Activated CD8-positive, alpha-beta memory T cell treated with anti-CD3 and anti-CD28 coated beads for 4 hours (primary cell): ENCODE measurements at places on chromosomes 5 and 9.

GRCh38 chr9:98231770-98232478, 23.5 kb downstream of the TBC1D2 start:
- DNase-seq = no peak

GRCh38 chr9:75001719-75002421, 26.2 kb downstream of the CARNMT1 start:
- DNase-seq = no peak

DNA sequence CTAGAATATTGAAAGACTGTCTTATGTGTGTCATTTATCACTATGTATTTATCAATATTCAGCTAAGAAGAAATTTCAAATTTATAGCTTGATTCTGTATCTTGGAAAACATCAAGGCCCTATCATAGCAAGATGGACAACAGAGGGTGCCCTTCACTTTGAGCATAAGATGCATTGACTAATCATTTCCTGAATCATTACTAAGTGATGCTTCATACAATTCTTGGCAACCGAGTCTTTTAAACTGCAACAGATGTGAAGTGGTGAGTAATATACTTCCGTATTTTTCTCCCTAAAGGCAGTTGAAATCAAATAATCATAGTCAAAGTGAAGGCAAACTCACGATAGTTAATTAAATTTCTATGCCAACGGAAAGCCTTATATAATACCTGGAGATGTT, 318.6 kb upstream of the RGMB start:
- no peak for DNase-seq

GRCh38 chr5:68367287-68367686, 151.7 kb downstream of the PIK3R1 start:
- DNase-seq = no peak

DNA sequence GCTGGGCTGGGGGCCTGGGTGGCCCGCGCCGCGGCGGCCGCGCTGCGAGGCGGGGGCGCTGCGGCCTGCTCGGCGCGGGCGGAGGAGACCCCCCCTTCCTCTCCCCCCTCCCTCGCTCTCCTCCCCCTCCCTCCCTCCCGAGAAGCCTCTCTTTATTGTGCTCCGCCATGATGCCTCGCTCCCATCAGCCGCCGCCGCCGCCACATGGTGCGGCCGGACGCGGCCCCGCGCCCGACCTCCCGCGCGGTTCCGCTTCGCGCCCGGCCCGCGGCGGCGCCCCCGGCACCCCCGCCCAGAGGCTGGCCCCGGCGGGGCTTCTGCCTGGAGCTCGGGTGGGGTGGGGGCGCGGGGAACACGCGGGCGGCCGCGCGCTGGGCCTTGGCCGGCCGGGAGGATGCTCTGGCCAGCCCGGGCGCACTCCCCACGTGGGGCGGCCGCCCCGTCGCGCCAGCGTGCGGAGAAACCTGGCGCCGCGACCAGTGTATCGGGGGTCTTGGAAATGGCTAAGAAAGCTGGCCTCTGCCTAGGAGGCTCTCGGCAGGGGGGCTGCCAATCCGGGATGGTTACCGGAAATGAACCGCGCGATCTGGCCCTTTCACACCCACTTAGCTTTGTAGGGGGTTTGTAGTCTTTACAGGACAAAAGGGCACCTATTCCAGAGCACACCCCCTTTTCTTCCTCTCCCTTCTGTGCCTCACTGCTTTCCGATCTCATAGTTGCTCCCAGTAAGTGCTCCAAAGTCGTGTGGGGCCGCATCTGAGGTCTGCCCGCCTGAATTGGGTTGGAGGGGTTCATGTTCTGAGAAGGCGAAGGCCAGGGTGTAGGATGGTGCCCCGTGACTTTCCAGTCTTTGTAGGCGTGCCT, 1.0 kb downstream of the SET start:
- DNase-seq = peak; percentile 27

- DNase-seq = no peak
Observed at GRCh38 chr9:75447281-75447680, 359.0 kb downstream of the OSTF1 start.

DNA sequence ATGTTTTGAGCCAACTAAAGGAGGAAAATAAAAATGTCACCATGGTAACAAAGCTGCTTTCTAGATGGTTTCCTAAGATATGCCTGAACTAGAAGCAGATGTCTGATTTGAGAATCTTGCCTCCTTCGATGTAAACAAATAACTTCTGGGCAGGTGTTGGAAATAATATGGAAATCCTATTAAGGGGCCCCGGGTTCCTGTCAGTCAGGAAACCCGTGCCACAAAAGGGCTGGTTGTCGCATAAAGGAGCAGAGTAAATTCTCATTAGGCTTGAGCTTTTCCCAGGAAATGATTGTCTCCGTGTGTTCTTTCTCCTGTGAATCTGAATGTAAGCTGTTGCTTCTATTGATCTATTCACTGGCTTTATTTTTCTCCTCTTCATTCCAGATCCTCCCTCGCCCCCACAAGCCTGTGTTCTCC, 90.8 kb downstream of the TLE4 start:
- no peak for DNase-seq

DNA sequence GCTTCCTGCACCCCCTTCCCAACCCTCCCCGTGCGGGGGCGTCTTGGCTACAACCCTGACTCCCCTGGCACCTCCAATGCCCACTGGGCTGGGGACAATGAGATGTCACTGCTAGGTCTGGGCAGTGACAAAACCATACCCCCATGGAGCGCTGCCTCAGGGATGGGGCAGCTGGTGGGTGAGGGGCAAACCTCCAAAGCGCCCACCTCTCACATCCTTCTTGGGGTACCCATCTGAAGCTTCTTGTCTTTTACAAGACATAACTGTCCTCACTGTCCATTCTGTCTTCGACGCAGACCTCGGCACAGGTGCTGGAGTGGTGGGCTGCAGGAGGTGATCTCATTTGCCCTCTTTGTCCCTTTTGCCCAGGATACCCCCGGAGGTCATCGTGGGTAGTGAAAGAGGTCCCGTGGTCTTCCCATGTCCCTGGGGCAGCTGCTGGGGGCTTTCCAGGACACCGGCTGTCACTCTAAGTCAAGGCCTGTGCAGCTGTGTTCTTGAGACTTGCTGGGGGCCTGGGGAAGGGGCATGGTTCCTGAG, 27.8 kb upstream of the CSF1R start:
- no peak for DNase-seq

GRCh38 chr5:144944936-144945335, 774.3 kb downstream of the KCTD16 start:
- no peak for DNase-seq

- no peak for DNase-seq
Observed at GRCh38 chr5:116518423-116518822, 56.2 kb downstream of the SEMA6A start.

- DNase-seq = no peak
Observed at GRCh38 chr5:127959152-127959764, 124.3 kb upstream of the SLC12A2 start.

GRCh38 chr5:78377718-78378105, 17.3 kb downstream of the SCAMP1 start:
- no peak for DNase-seq

- no peak for DNase-seq
Observed at GRCh38 chr5:80740999-80741398, 86.2 kb upstream of the DHFR start.

DNA sequence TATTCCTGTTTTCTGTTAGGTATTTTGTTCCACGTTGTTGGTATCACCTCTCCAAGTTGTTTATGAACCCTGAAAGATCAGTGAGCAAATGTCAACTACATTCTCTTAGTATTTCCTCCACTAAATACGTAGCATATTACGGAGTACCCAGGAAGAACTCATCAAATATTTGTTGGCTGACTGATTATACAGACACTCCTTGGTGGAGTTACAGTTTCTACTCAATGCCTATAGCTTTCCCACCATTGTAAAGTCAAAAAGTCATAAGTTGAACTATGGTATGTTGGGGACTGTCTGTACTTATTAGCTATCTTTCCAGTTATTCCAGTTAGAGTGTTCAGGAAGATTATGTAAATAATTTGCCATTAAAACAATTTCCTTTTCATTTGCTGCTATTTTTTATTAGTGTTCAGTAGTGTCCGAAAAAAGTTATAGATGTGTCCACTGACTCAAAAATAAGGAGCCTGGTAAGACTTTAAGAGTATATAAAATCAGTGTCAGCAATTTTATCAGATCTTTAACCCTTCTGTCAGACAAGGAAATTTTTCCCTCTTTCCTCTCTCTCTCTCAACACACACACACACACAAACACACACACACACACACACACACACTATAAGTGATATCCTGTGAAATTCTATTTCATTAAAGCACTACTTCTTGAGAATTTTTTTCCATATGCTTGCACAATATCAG, 6.8 kb upstream of the APBA1 start:
- no peak for DNase-seq

GRCh38 chr5:113061846-113062780, 85.5 kb downstream of the DCP2 start:
- no peak for DNase-seq

DNA sequence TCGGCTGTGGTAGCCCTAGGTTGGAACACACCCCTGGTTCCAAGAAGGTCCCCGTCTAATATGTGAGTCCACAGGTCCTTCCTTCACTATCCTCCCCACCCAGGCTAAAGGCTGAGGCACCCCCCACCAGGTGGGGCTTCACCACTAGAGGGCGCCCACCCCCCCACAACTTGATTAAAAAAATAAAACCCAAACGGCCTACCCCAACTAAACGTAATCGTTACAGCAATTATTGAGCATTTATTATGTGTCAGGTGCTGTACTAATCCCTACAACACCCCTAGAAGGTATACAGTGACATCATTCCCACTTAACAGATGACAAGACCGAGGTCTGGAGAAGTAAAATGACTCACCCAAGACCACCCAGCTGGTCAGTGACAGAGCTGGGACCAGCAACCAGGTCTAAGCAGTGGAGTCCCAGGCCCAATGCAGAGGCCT, 65.0 kb downstream of the FGF18 start:
- DNase-seq = peak; percentile 12
